ENCODE measurements at places on chromosomes 4 and X.

DNA sequence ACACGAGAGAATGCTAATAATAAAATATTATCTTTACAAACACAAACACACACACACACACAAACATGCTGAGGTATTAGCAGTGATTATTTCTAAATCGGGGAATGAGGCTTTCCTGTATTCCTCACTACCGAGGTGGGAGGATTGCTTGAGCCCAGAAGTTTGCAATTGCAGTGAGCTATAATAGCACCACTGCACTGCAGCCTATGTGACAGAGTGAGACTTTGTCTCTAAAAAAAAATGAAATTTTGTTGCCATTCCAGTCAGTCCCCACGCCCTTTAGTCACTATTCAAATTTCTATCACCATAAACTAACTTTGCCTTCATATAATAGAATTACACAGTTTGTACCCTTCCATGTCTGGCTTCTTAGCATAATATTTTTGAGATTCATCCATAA, 456.5 kb upstream of the CPEB2 start:
- no peak for DNase-seq

- DNase-seq, result no peak
These were observed 35.0 kb downstream of the NPY5R start for GRCh38 chr4:163378661-163379060.

DNA sequence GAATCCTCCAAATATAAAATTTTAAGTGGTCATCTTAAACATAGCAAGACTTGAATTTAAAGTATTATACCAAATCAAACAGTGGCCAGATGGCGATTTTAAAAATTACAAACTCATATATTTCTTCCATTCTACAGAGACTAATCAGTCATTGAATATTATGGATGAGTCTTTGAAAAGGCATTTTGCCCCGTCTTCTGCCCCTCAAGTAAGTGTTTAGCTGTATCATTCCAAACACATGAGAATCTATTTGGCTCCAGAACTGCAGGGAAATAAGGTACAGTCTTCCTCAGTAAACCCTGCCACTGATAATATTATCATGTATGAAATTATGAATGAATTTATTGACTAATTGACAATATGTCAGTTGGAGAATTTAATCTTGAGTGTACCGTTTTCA, 191.0 kb downstream of the SLC7A11 start:
- DNase-seq, result no peak

GRCh38 chr4:2712261-2712842, 43.8 kb downstream of the TNIP2 start:
- DNase-seq, result no peak

DNA sequence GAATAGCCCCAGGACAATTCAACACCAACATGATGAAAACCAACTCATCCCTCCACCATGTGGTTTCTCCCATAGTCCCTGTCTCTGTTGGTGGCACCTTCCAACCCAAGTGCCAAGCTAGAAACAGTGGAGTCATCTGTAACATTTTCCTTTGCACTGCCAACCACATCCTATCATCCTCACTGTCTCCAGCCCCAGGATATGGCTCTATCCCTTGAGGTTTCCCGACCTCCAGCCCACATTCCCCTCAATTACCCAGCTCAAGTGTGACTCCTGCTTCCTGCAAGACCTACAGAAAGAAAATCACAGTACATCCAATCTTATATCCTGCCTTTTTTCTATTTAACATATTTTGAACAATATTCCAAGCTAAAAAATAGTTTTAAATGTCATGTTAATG, 24.2 kb downstream of the PNMA6F start:
- no peak for DNase-seq
